IPS-NIHi11 (cell line): ENCODE measurements at places on chromosomes 7 and 10.

DNA sequence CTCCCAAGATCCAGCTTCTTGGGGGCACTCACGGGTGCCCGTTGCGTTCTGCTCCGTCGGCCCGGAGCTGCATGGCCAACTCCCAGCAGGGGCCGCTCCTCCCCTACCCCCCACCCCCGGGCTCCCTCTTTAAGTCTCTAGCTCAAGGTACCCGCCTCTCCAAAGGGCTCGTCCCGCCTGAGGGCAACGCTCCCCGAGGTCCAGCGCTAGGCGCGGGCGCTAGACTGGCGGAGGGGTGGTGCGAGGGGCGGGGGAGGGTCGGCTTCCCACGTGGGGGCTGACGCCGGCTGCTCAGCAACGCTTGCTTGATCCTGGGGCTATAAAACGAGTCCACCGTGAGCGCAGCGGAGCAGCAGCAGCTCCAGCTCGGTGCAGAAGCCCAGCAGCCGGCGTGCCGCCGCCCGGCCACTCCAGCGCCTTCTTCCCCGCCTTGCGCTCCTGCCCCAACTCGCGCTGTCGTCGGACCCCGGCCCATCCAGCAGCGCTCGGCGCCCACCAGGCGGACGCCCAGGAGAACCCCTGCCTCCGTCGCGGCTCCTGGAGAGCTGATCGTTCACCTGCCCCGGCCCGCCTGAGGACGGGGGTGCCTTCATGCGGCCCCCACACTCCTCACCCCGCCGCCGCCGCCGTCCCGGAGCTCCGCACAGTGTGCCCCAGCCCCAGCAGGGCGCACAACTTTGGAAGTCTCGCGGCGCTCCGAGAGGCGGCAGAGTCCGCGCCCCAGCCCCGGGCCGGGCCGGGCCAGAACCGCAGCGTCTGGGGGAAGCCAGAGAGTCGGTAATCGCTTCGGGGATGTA, at the start of gene ADRA2A:
ADRA2A (plus strand) TSS at position 348 of the 797 bp plus-strand sequence. CDS start 968 bp downstream, outside the sequence.
- peak; percentile 77 for DNase-seq

DNA sequence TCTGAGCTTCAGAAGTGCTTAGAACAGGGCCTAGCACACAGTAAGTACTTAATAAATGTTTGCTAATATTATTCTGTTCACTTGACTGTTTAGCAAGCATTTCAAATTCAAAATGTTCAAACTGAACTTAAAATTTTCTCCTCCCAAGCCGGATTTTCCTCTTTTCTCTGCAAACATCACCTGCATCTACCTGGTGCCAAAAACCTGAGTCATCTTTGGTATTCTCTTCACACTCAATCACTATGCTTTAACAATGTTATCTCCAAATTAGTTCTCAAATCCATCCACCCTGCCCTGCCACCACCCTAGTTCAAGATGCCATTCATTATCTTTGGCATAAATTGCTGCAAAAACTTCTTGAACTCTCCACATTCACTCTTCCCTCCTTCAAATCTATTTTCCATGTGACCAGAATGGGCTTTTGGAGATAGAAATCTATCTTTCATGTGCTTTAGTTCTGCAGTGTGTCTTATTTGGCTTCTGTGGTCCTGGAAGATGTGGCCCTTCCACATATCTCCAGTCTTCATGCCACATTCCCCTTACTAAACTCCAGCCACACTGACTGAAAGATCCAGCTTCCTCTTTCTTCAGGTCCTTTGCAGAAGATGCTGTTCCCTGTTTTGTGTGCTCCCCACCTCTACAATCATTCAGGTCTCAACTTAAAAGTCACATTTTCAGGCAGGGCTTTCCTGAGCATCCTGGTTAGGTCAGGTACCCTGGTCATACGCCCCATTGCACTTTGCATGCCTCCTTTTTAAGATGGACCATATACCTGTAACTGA, 2.0 kb downstream of the GGCT start:
- DNase-seq: no peak

DNA sequence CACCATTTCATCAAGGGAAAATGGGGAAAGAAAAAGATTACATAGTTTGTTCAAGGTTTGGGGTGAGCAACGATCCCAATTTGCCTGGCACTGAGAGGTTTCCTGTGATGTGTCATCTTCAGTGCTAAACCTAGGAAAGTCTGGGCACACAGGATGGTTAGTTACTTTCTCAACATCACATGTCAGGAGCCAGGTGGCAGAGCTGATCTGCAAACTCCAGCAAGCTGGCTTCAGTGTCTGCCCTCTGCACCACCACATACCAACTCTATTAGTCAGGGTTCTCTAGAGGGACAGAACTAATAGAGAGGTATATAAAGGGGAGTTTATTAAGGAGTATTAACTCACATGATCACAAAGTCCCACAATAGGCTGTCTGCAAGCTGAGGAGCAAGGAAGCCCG, 11.3 kb downstream of the ADAM12 start:
- no peak for DNase-seq

DNA sequence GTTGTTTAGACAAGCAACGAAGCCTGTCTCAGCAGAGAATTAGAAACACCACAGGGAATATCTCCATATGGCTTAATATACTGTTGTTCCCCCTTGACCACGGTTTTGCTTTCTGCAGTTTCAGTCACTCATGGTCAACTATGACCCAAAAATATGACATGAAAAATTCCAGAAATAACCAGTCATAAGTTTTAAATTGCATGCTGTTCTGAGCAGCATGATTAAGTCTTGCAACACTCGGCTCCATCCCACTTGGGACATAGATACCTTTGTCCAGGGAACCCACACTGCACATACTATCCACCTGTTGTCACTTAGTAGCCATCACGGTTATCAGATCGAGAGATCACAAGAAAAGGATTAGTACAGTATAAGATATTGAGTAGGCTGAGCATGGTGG, 60.7 kb upstream of the FOXK1 start:
- DNase-seq: no peak

DNA sequence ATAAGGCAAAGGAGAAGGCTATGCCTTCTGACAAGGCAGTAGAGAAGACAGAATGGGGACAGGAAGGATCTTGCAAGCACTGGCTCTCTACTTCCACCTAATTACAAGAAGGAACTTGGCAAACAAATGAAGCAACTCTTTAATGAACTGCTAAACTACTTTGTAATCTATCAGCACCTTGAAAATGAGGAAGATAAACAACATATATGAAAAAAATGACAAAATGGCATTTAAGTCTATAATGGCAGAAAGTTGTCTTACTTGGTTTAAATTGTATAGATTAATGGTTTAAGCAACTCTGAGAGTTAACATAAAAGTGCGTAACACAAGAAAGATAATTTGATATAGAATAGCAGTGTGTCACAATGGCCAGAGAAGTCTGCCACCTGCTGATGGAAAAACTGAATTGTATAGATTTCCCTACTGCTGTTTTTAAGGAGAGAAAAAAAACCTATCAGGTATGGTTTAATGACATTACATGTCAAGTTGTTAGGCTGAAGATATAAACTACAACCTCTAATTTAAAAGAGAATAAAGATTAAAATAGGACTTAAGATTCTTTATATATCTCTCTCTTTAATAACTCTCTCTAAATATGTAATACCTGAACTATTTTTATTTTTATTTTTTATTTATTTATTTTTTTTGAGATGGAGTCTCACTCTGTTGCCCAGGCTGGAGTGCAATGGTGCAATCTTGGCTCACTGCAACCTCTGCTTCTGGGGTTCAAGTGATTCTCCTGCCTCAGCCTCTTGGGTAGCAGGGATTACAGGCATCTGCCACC, 11.8 kb downstream of the NT5C3A start:
- peak; percentile 14 for DNase-seq

DNA sequence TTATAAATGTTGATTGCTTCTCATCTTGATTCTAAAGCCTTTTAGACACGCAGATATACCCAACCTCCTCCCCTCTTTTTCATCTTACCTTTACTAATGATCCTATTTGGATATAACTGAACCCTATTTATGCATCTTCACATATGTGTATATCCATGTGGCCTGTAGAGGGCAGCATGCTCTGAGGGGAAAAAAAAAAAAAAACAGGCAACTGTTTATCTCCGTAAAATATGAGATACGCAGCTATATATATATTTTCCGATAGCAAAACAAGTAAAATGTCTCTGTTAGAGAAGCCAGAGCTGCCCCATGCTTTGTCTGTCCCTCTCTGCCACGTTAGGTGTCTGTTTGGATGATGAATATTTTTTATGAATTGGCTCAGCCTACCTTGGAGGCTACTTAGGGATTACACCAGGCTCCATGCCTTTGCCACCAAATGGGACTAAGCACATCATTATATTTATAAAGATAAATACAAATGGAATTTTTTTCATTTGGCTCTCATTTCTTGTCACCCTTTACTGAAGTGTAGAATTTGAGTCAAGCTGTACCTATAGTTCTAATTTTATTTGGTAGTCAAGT, 174.8 kb upstream of the FZD1 start:
- peak; percentile 15 for DNase-seq

DNA sequence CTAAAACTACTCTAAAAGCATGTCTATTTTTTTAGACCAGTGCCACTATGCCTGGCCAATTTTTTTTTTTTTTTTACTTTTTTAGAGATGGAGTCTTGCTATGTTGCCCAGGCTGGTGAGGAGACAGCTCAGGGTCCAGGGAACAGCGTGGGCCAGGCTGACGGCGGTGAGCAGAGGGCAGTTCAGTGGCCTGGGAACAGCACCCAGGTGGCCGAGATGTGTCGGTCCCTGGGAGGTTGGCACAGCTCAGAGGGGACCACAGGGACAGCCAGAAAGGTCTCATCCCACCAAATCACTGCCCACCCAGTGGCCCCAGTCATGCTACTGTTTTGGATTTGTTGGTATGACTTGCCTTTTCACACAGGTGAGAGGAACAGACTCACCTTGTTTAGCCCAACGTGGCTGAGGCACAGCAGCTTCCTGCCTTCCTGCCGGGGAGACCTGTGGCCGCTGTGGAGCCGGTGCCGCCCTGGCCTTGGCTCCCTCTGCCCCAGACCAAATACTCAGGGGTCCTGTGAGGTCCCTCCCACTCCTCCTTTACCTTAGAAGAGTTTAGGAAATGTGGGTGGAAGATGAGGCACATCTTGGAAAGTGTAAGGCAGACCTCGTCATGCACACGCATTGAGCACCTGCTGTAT, 109.6 kb downstream of the PTPRE start:
- no peak for DNase-seq

GRCh38 chr10:110176141-110177030, 31.0 kb upstream of the MXI1 start:
- DNase-seq: no peak

DNA sequence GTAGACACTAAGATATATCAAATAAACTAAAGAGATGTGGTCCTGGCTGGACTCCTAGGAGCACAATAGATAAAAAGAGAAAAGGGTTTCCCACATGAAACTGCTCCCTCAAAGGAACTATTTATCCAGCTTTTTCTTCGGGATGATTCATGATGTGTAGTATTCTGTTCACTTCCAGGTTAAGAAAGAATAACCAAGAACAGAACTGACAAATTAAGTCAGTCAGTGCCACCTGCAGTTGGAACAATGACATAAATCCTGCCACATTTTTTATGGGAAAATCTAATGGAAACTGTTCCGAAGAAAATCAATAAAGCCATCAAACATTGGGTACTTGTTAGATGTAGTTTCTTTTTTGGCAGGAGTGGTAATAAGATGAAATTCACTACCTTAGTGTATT, 87.1 kb downstream of the POLR1F start:
- no peak for DNase-seq

GRCh38 chr10:91257310-91257709, 36.8 kb downstream of the PCGF5 start:
- DNase-seq: no peak

DNA sequence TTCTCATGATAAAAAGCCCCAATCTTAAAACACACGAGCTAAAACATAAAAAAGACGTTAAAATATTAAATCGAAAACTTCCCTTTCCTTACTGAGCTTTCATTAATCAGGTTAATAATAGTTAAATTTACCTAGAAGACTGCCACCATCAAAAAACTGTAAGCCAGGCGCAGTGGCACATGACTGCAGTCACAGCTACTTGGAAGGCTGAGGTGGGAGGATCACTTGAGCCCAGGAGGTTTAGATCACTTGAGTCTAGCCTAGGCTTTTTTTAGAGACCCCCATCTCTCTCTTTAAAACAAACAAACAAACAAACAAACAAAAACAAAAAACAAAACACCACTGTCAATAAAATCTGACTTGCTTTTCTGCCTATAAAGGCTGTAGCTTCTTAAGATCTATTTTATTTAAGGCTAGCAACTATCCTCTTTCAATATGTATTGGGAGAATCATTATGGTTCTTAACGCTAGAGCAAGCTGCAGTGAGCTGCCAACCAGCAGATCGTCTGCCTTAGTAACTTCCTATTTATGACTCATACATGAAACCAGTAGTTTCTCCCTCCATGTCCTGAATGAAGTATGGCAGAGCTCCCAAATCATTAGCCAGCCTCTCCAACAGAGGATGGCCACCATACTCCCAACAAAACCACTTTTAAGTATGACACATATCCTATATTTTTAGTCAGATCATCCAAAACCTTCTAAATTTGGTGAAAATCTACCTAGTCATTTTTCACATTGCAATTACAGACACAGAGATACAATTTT, 163.7 kb downstream of the SRPK2 start:
- no peak for DNase-seq
